B cell (primary cell): ENCODE measurements at places on chromosomes 13 and 19. TPM values are rescaled to one million over a fixed set of nuclear protein-coding genes. Genes with fewer than 3 reads are reported as not detected.
A peak's percentile ranks its signal among the peaks of the same experiment; 100 is the strongest.

- DNase-seq: peak; percentile 68
Measured at GRCh38 chr19:48745208-48745995, 1.3 kb downstream of the IZUMO1 start.

GRCh38 chr19:37572203-37572602, 22.4 kb downstream of the ZNF571 start:
- no peak for DNase-seq

DNA sequence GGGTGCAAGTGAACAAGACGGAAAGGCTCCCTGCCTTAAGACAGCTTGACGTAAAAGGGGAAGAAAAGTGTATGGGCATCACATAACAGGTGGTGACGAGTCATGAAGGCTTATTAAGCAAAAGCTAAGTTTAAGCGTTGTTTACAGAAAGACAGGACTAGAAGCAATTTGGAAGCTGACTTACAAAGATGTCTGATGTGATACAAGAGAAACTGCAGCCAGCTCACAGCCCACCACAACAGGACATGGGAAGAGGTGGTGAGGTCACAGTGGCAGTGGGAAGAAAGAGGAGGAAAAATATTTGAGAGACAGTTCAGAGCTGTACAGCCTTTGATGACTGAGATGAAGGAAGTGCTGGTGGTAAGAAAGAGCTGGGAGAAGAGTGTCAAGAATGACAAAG, 181.6 kb downstream of the KLF12 start:
- DNase-seq: no peak

GRCh38 chr19:42228641-42229040, 8.5 kb downstream of the ZNF526 start:
- no peak for DNase-seq

DNA sequence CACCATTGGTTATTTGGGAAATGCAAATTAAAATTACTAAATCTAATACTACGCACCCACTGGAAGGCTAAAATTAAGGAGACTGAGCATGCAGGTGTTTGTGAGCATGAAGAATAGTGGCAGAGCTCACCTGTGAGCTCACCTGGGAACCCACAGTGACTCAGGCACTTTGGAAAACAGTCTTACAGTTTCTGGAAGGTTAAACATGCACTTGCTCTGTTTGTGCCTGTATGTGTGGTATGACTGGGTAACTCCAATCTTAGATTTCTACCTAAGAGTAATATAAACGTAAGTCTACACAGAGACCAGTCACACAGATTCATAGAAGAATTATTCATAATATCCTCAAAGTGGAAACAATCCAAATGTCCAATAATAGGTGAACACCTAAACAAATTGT, 318.8 kb downstream of the ATP8A2 start:
- no peak for DNase-seq

- no peak for DNase-seq
Measured at GRCh38 chr13:99590519-99591011, 89.3 kb downstream of the TM9SF2 start.

- DNase-seq: no peak
Measured at GRCh38 chr19:5302396-5302795, 38.2 kb downstream of the PTPRS start.

ZNF91 gene
- 16.2 and 17.9 TPM in 2 replicates for polyA plus RNA-seq
